GM13977 (cell line): ENCODE measurements at places on chromosomes 11 and 22.

- DNase-seq, result no peak
These were observed 46.0 kb upstream of the PPARA start for GRCh38 chr22:46104170-46104880.

- DNase-seq, result no peak
These were observed 19.3 kb upstream of the TMEM9B start for GRCh38 chr11:8983552-8983951.

- DNase-seq, result no peak
These were observed 2.4 kb upstream of the KAT5 start for GRCh38 chr11:65709661-65710060.

DNA sequence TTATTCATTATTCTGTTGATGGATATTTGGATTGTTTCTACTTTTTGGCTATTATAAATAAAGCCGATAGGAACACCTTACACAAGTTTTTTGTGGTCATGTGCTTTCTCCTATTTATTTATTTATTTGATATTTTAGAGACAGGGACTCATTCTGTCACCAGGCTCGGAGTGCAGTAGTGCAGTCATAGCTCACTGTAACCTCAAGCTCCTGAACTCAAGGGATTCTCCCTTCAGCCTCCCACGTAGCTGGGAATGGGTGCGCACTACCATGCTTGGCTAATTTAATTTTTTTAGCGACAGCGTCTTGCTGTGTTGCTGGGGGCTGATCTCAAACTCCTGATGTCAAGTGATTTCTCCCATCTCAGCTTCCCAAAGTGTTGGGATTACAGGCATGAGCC is 135.1 kb downstream of the UVRAG start:
- DNase-seq, result no peak

DNA sequence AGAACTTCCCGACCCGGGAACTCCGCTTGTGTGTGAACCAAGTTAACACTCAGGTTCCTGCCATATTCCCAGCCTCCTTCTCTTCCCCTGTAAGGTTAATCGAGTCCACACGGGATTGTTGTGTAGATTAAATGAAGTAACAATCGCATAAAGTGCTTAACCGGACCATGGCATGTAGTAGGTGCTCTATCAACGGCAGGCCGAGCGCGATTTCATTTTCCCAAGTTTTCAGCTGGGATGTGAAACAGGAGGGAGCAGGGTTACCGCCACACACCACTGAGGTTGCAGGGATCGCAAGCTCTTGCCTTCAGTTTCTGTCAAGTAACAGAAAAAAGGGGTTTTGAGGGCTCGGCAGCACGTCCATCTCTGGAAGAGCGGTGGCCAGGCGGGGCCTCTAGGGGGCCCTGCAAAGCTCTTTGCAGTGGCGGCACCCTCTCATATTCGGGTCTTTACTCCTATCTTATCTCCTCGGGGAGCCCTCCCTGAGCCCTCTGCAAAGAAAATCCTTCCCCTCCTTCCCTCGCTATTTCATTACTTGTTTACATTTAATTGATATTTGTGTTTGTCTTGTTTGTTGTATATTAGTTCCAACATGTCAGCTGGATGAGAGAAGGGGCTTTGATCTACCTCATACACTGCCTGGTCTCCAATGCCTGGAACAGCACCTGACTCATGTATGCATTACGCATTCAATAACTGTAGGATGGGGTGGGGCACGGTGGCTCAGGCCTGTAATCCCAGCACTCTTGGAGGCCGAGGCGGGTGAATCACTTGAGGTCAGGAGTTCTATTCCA is 816 bp upstream of the PLEKHA7 start:
- DNase-seq, result peak; percentile 75

- peak; percentile 76 for DNase-seq
These were observed 8.9 kb upstream of the NLRP6 start for GRCh38 chr11:269146-269890.

- no peak for DNase-seq
These were observed 16.1 kb downstream of the MICAL2 start for GRCh38 chr11:12126344-12127019.

DNA sequence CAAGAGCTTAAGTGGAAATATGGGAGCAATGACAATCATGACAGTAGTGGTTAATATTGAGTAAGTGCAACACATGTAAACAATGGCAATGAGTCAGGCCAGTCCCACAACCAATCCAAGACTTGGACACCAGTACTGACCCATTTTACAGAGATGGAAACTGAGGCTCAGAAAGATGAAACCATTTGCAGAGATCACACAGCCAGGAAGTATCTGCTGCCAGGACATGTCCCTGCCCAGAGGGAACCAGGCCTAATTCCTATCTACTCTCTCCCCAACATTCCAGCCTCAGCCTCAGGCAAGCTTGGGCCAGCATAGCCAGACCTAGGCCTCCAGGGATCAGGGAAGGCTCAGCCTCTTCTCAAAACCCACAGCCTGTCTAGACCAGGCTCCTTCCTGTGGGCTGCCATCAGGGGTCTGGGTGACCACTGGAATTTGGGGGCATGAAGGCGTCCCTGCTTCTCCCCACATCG is 395.1 kb downstream of the MN1 start:
- no peak for DNase-seq
